Mammary epithelial cell (primary cell): ENCODE measurements at places on chromosomes 12 and 14. TPM values are rescaled to one million over a fixed set of nuclear protein-coding genes. Genes with fewer than 3 reads are reported as not detected.

The PWP1 gene
- 44.4 and 61.0 TPM in 2 replicates for total RNA-seq

DNA sequence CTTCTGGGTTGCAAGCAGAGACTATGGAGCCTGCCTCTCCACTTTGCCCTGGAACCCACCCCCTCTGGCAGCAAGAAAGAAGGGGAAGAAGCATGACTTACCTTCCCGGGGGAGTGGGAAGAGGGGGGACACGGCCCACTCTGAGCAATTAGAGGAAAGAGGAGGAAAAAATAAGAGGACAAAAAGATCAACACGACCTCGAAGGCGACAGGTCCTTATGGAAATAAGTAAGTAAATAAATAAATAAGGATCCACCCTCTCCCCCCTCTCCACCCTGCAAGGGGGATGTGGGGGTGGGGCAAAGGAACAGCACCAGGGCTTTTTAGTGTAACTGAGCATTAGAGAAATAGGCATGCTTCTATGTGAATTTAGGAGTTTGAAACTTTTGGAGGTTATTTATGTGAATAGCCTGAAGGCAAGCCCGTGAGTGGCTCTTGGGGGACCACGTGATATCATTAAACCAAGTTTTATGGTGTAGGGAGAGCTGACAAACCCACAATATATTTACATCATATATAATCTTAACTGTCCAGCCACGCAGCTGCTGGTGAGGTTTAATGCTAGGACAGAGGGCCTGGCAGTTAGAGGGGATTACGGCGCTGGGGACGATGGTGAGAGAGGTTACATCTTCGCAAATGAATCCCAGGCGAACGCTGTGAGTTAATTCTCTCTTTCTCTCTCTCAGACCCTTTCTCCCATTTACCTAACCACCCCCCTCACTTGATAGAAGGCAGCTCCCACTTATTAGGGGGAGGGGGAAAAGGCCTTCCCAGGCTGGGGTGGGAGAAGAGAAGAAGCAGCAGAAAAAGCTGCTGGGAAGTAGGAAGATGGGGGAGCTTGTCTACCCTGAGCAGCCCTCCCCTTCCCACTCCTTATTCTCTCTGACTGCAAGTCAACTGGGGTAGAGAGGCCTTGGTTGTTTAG, 4.8 kb downstream of the HOXC5 start:
- no peak for DNase-seq

The MANSC4 gene
- not detected for total RNA-seq

DNA sequence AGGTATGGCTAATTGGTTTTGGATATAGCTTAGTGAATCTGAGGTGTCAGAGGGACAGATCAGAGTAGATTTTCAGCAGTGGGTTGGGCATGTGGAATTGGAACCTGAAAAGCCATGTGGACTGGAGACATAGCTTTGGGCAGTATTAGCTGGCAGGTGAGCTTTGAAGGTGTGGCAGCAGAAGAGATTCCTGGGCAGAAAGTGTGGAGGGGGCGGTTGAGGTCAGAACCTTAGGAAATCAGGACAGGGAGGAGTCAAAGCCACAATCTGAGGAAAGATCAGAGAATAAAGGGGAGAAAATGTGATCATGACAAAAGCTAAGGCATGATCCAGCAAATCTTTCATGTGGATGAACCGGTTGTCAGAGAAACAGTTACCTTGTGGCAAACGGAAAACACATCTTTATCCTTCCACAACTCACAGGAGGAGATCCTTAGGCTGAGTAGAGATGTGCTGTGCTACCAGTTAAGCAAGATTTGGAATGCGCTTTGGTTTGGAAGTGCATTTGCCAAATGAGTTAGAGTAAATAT, 56.4 kb downstream of the PTGER2 start:
- peak; percentile 91 for DNase-seq

The CACNA1C gene
- total RNA-seq: 11.0 TPM
